Bronchial epithelial cell (primary cell): ENCODE measurements at places on chromosomes 2 and 18. TPM values are rescaled to one million over a fixed set of nuclear protein-coding genes. Genes with fewer than 3 reads are reported as not detected.

- DNase-seq: no peak
Measured at GRCh38 chr2:75862547-75862946, 151.8 kb upstream of the GCFC2 start.

GRCh38 chr2:176081376-176081836 lies 2.4 kb downstream of the EVX2 start:
- no peak for DNase-seq

DNA sequence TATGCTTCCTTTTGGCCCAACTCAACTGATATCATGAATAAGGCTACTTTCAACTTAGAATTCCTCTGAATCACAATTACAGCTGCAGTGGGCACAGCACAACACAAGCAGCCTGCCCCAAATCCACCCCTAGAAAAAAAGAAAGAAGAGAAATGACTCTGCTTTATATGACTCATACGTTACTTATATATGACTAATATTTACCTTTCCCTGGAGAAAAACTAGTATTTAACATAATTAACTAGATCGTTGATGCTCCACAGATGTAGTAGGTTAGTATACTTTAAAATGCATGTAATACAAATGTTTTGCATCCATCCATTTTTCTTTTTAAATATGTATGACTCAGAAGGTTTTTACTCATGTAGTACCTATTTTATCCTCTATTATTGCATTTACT lies 133.3 kb upstream of the UNC80 start:
- DNase-seq: peak; percentile 93

Gene OR6B2
- total RNA-seq: not detected in 2 replicates

GRCh38 chr2:172962824-172963223 lies 112.8 kb upstream of the MAP3K20 start:
- DNase-seq: peak; percentile 85

Gene ABCG8
- total RNA-seq: under 0.01 TPM in 1 of 2 replicates, not detected in the other

Gene PTPRN
- total RNA-seq: 0.13 and 1.3 TPM in 2 replicates

Gene UGT1A4
- 0.26 and 2.9 TPM in 2 replicates for total RNA-seq

Gene CDH20
- total RNA-seq: not detected in 2 replicates

GRCh38 chr2:162732946-162733698 lies 105.4 kb downstream of the KCNH7 start:
- peak; percentile 93 for DNase-seq
